ENCODE measurements at places on chromosomes 12 and 14. TPM values are rescaled to one million over a fixed set of nuclear protein-coding genes. Genes with fewer than 3 reads are reported as not detected.

DNA sequence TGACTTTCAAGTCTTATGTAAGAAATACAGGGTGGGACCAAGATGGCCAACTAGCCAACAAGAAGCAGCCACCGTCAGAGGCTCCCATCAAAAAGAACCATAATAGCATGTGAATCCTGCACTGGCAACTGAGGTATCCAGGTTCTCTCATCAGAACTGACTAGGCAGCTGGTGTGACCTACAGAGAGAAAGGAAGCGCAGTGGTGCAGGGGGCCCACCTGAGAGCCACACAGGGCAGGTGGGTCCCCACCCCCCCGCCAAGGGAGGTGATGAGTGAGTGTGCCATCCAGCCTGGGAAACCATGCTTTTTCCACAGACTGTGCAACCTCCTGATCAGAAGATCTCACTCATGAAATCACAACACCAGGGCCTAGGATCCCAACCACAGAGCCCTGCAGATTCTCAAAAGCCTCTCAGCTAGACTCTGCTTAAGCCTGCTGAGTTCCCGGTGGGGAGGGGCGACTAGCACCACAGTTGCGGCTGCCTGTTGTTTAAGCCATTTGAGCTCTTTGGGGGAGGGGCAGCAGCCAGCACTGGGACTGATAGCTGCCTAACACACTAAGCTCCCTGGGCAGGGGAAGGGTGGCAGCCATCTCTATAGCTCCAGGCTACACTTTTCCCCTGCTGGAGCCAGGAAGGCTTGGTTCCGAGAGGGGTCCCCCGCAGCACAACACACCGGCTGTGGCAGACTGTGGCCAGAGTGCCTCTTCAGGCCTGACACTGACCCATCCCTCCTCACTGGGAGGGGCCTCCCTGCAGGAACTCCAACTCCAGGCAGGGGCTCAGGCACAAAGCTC lies 75.3 kb downstream of the GARIN6 start:
- no peak overlapping the region for H3K27ac ChIP-seq
- no peaks in the 10 kb centered on the region for H3K27me3 ChIP-seq
- no peak overlapping the region for H3K4me3 ChIP-seq
- no peaks in the 10 kb centered on the region for H3K4me1 ChIP-seq
- no peaks in the 10 kb centered on the region for H3K36me3 ChIP-seq

DNA sequence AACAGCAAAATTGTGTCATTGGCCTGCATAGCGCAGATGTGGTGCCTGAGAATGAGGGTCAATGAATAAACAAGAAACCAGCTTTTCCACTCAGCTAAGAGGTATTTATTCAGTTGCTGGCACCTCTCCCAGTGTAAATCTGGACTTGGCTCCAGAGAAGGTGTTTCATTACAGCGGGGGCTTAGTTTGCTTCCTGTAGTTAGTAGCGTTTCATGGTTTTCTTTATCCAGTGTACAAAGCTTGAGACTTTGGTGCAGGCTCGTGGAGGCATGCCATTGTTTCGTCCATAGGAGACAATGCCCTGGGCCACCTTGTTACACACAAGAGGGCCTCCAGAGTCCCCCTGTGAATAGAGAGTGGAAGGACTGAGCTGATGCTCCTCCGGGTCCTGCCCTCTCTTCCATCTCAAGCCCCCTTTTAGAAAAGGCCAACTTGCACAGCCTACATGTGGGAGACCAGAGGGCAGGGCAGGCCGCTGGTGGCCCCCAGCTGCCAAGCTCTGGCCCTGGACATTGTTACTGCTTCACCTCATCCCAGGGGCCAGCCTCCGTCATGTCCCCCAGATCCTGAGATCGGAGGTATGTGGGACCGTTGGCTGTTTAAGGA lies 3.0 kb downstream of the GZMB start:
- H3K27me3 ChIP-seq, result no peaks in the 10 kb centered on the region
- H3K4me3 ChIP-seq, result no peak overlapping the region
- peak; percentile 35 for DNase-seq
- no peaks in the 10 kb centered on the region for H3K36me3 ChIP-seq

FOXG1 gene
- total RNA-seq, result not detected

OR4K17 gene
- total RNA-seq, result not detected

GLT1D1 gene
- not detected for total RNA-seq

All from body of pancreas (tissue), 4 donors.